ENCODE measurements at places on chromosomes 5 and 9.

GRCh38 chr5:9094582-9094981 is 451.3 kb downstream of the SEMA5A start:
- DNase-seq = no peak

DNA sequence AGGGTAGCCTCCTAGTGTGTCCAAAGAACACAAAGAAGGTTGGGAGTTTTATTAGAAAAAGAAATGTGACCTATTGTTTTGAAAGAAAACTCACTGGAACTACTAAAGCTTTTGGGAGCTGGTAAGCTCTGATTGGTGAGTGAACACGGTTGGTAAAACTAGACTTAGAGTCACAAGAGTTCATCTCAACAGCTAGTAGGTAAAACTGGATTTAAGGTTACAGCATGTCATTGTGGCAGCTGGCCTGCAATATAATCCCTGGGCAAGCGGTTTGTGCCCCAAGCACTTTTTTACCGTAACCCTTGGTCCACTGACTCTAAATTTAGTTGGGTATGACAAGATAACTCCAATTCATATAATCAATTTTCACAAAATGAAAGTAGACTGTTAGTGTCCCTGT is 47.4 kb downstream of the UBAP2 start:
- DNase-seq = no peak

- DNase-seq = no peak
Measured at GRCh38 chr9:18126831-18127498, 347.0 kb upstream of the ADAMTSL1 start.

- DNase-seq = no peak
Measured at GRCh38 chr9:123605286-123605685, 249.3 kb downstream of the CRB2 start.

- peak; percentile 78 for DNase-seq
Measured at GRCh38 chr9:82488313-82489200, 500.0 kb downstream of the SPATA31D1 start.

GRCh38 chr5:161305601-161306000 is 240.9 kb downstream of the GABRB2 start:
- no peak for DNase-seq

GRCh38 chr5:8868283-8868682 is 677.6 kb downstream of the SEMA5A start:
- DNase-seq = no peak

GRCh38 chr5:36442796-36443195 is 141.1 kb upstream of the RANBP3L start:
- no peak for DNase-seq

- peak; percentile 18 for DNase-seq
Measured at GRCh38 chr9:81814794-81815464, 113.3 kb upstream of the SPATA31D4 start.

DNA sequence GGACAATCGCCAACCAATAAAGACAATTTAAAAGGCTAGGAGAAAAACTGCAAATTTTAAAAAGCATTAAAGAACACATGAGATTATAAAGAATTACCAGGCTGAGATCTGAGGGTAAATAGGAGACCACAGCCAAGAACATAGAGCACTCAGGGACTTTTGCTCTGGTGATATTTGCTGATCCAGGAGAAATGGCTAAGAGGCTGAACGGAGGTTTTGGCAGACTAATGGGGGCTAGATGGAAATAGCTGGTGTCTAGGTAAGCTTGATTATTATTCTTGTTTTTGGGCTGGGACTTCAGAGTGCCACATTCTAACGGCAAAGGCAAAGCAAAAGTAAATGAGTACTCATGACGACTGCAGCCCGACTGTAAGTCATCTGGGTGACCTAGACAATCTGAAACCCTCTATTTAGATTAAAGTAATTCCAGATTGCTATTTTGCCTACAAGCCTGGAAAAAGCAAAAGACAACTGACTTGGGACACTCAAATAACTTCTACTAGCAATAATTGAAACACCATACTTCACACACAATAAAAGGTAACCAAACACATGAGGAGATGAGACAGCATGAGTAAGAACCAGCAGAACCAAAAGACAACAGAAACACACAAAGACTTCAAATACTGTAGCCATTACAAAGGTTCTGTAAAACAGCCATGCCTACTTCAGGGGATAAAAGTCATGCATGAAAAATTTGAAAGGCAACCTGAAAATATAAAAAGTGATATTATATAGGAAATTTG is 68.8 kb downstream of the JAKMIP2 start:
- no peak for DNase-seq

DNA sequence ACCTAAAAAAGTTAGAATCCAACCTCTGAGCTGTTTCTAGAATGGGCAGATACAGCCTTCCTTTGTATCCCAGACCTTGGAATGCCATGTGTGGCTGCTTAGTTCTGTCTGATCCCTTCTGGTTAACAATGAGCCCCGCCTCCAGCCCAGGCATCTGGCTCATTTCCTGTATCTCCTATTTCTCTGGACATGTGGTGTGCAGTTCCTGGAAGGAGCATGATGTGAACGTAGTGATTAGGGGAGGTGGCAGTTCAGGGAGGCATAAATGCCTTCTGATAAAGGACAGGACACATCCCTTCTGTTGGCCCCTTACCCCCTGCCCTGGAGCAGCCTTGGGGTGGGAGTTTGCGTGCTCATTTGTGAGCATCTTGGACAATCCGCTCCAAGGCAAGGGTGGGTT is 243.0 kb downstream of the ZSWIM6 start:
- DNase-seq = no peak

DNA sequence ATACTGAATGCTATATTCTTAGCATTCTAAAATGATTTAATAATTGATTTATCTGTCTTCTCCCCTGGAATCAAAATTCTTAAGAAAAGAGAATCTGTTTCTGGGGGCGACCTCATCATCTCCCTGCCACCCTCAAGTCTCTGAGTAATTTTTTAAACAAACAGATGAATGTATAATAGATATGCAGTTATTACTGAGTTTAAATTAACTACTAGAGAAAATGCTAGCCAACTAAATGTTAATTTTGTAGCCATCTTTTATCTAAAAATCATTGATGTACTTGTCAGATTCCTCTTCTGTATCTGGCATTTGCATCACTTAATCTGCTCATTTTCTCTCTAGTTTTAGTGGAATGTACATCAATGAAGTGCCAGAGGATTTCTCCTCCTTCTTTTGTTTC is 87.5 kb downstream of the ERBIN start:
- DNase-seq = no peak

- DNase-seq = no peak
Measured at GRCh38 chr9:136644593-136645351, 17.9 kb upstream of the EGFL7 start.

- no peak for DNase-seq
Measured at GRCh38 chr9:137764171-137764671, 113.4 kb upstream of the CACNA1B start.

- DNase-seq = no peak
Measured at GRCh38 chr5:94906750-94907149, 288.3 kb downstream of the SLF1 start.

- no peak for DNase-seq
Measured at GRCh38 chr5:1736889-1737711, 62.5 kb downstream of the MRPL36 start.

- no peak for DNase-seq
Measured at GRCh38 chr5:93612855-93613243, 29.8 kb downstream of the NR2F1 start.

DNA sequence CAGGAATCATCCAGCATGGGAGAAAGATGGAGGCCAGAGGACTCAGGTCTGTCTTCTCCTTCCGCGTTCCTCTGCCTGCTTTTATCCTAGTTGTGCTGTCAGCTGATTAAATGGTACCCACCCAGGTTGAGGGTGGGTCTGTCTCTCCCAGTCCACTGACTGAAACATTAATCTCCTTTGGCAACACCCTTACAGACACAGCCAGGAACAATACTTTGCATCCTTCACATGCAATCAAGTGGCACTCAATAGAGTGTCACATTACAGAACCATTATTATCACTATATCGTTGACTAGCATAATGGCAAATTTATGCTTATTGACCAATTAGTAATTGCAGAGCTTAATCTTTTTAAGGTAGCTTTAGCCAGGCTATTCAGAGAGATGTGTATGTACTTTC is 64.8 kb downstream of the UNC13B start:
- DNase-seq = no peak

DNA sequence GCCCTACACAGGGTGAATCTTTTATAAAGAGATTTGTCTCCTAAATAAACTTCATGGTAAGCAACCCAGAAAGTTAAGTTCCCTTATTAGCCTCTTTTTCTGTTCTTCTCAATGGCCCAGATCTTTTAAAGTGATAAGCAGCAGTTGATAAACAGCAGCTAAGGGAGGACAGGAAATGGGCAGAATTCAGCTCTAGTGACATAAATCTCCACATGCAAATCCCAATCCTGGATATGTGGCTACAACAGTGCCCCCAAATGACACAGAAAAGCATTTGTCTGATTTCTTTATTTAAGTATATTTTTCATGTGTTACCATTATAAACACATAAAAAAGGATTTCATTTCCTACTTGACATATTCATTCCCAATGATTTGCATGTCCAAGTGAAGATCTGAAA is 199.0 kb downstream of the DTWD2 start:
- peak; percentile 28 for DNase-seq

DNA sequence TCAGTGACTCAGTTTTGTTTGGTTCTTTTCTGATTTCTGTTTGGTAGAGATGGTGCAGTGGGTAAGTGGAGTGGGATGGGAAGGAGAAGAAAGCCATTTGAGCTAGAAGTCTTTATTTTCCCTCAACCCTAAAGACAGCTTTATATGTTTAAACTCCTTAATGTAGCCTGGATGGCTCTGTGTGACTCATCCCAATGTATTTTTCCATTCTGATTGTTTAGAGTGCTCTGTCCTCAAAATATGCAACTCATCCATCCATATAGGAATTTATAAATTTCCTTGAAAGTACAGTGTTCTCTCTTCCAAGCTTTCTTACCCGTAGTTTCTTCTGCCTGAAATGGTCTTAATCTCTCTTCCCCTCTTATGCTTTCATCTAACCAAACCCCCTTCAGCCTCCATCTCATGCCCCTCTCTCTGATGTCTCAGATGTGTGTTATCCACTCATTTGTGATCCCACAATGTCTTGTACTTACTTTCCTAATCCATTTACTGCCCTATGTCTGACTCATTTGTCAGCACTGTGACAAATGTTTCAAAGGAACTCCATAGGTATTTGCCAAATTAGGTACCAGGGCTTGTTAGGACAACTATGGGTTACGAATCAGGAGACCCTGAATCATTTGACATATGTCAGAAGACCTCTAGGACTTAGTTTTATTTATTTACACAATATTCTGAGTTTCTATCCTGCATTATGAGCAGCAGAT is 217.5 kb upstream of the SGCD start:
- DNase-seq = no peak

DNA sequence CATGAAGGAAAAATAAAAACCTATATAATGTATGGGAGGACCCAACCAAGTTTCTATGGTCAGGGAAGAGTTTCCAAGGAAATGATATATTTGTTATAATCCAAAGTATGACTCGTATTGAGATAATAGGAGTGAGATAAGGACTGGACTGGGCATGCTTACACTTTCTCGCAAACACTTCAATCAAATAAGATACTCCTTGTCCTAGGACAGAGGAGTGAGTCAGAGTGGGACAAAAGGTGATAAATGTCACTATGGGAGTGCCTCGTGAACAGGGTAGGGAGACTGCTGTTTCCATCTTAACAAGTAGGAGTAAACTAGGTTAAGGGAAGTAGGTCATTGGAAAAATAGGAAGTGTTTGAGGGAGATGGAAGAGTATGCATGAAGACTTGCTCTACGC is 47.2 kb downstream of the MACIR start:
- no peak for DNase-seq

Data from NCI-H1048 (cell line).